Endothelial cell of umbilical vein (primary cell): ENCODE measurements at places on chromosomes 1 and 21. TPM values are rescaled to one million over a fixed set of nuclear protein-coding genes. Genes with fewer than 3 reads are reported as not detected.

SPRR1A gene
- not detected in 2 replicates for total RNA-seq

TMEM9 gene
- total RNA-seq = 39.3 and 44.6 TPM in 2 replicates

TEKT2 gene
- total RNA-seq = 0.38 and 0.90 TPM in 2 replicates

TAF5L gene
- total RNA-seq = 20.3 and 24.8 TPM in 2 replicates

SV2A gene
- total RNA-seq = 3.9 and 5.4 TPM in 2 replicates

DNA sequence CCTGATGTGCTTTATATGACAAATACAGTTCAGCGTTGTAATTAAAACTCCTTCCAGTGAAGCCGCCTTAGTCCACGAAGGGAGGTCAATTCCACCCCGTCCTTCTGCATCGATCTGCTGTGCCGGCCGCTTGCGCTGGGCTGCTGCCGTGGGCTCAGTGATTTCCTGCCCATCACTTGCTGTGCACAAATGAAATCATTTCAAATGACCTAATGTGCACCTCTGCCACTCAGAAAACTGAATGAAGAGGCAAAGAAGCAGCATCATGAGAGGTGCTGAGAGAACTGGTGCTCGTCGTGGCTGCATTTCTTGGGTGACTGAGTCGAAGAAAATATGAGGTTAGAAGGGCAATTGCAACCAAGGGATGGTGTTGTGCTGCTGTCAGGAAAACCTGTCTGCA, 144.3 kb upstream of the SYT6 start:
- DNase-seq = no peak

GRCh38 chr1:119011706-119012105, 23.6 kb upstream of the TBX15 start:
- no peak for DNase-seq

- peak; percentile 64 for DNase-seq
Measured at GRCh38 chr1:21289700-21290545, at the start of gene ECE1. ECE1 (minus strand) TSS chr1:21290463; CDS start chr1:21290414, 49 bp downstream.

- DNase-seq = no peak
Measured at GRCh38 chr1:227888404-227889046, 59.2 kb downstream of the WNT9A start.

DNA sequence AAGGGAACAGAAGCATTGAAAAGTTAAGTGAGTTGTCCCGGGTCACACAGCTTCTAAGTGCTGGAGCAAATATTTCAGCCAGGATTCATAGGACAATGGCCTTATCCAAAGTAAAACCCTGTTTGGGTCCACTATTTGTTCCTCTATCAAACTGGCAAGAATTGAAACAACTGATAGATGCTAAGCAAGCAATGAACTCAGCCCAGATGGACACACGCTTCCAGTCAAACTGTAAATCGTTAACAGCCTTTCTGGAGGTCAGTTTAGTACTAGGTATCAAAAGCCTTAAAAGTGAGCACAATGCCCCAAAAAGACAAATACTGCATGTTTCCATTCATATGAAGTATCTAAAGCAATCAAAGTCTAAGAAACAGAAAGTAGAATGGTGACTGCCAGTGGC, 779 bp upstream of the SVBP start:
- DNase-seq = no peak

- DNase-seq = no peak
Measured at GRCh38 chr21:34928637-34929036, 120.5 kb downstream of the RUNX1 start.

DNA sequence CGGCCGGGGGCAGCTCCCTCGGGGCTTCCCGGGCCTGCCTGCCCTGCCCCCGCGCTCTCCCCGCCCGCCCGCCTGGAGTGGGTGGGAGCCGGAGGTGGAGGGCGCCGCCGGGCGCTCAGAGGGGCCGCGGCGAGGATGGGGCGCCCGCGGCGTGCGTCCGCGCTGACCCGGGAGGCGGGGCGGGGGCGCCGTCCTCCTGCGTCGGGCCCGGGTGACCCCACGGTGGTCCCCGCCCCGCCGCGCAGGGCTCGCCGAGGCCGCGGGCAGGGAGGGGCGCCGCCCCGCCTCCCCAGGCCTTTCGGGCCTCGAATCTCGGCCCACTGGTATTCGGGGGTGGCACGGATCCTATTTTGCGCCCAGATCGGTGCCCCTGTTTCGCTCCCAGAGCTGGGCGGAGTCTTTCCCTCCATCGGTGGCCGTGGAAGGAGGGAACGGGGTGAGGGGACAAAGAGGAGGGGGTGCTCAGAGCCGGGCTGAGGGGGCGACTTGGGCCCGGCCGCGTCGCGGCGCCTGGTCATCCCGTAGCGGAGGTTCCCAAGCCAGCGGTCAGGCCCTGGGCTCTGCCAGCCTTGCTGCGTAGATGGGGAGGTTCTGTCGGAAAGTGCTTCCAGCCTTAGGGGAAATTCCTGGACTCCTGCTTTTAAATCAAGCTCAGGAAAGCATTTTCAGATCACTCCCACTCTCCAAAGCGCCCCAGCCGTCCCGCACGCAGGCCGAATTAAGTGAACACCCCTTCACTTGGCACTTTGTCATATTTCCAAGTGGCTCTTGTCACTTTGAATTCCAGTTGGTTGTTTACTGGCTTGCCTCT, 545 bp downstream of the PATJ start:
- DNase-seq = peak; percentile 49

- DNase-seq = peak; percentile 82
Measured at GRCh38 chr1:212455803-212456528, 23.2 kb downstream of the NENF start.

GRCh38 chr1:179767177-179767581, 24.1 kb downstream of the FAM163A start:
- no peak for DNase-seq

DNA sequence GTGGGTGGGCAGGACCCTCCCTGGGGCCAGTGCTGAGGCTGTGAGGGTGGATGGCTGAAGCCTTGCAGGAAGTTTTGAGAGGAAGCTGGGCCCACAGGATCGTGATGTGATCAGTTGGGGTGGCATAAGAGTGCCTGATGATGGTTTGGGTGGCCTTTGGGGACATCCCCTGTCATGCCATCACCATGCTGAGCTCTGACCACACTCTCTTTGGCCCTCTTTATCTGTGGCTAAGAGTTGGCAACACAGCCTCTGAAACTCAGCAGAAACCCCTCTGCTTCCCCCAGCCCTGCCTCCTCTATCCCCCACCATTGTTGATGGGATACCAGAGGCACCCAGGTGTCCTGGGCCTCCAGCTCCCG, 19.8 kb downstream of the MIIP start:
- no peak for DNase-seq

DNA sequence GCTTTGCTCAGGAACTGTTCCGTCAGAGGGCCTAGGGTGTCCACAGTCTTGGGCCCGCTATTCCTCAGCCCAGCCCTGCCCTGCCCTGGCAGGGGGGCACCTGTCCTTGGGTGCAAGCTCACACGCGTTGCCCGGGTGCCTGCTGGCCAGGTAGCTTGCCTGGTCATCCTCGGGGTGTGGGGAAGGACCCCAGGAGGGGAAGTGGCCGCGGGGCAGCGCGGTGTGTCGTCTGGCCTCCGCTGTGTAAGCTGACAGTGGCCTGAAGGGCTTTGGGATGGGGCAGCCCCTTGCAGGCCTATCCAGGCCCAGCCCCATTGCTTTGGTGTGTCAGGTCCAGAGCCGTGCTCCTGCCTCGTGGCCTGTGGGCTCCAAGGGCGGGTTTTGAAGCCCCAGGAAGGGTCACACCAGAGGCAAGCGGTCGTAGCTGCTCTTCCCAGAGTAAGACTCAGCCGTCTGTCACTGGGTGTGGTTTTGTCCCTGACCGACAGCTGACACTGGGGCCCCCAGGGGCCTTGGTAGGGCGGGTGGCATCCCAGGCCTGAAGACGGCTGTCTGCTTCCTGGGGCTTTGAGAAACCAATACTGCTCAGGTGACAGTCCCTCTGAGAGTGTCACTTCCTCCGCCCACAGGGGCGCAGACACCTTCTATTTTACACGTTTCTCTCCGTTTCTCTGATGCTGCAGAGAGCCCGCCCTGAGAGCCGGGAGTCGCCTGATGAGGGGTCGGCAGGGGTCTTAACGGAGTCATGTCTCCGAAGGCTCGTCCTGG, 72.1 kb downstream of the SKI start:
- DNase-seq = no peak

DNA sequence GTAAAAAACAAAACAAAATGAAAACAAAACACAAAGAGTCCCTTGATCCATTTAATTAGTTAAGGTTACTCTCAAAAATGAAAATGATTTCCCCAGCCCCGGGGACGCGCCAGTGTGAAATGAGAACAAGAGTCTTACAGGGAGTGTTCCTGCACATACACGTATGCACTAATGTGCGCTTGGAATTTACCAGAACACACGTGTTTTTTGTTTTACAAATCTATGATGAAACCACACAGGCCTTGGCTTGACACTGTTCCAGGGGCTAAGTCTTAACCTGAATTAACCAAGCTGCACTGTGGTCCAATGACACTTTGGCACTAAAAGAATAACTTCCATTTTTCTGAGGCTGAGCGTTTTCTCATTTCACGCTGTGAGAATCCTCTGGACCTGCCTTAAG, 63.7 kb downstream of the SLC45A1 start:
- DNase-seq = no peak

GRCh38 chr1:23394684-23395083, 25.0 kb upstream of the ZNF436 start:
- no peak for DNase-seq

- DNase-seq = no peak
Measured at GRCh38 chr1:191592907-191593306, 565.4 kb upstream of the RGS18 start.

DNA sequence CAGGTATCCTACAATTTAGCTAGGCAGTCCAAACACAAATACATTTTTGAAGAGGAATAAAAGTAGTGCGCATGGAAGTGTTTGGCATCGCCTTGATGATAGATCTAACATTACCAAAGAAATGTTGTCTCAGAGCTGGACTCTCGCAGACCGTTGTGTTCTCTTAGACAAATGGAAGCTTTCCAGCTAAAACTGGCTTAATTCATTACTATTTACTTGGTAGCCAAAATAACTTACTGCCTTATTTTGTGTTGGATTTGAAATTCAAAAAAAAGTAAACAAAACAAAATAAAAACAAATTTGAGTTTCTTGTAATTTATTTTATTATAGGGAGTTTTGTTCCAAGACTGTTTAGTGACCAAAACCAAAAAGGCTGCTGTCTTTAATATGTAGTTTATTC, 51.6 kb downstream of the PDE4B start:
- no peak for DNase-seq

DNA sequence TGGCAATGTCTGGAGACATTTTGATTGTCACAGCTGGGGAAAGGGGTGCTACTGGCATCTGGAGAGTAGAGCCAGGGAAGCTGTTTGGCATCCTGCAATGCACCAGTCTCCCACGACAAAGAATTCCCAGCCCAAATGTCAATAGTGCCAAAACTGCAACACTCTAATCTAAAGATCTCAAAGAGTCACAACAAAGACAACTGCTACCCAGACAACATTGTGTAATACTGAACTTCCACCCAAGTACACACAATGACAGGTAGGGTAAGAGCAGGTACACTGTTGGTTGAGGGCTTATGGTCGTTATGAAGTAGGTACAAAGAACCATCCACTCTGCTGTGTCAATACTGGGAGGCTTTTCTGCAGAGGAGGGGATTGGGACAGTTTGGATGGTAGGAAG, 8.2 kb upstream of the TMEM51 start:
- no peak for DNase-seq

DNA sequence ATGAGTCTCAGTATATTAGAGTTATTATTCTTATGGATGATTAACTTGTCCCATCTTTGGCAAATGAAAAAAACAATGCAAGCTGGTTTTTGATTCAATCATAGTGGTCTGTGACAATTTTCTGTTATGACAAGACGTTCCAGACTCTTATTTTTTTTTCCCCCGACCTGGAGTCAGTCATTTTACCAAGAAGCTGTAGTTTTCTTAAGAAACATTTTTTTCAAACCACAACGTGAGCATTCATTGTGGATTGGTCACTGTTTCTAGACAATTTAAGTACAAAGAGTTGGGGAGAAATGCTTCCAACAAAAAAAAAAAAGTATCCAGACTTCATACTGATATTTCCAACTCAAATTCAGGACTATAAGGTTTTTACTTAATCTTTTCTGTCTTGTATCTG, 8.0 kb upstream of the ANGPTL3 start:
- DNase-seq = no peak

DNA sequence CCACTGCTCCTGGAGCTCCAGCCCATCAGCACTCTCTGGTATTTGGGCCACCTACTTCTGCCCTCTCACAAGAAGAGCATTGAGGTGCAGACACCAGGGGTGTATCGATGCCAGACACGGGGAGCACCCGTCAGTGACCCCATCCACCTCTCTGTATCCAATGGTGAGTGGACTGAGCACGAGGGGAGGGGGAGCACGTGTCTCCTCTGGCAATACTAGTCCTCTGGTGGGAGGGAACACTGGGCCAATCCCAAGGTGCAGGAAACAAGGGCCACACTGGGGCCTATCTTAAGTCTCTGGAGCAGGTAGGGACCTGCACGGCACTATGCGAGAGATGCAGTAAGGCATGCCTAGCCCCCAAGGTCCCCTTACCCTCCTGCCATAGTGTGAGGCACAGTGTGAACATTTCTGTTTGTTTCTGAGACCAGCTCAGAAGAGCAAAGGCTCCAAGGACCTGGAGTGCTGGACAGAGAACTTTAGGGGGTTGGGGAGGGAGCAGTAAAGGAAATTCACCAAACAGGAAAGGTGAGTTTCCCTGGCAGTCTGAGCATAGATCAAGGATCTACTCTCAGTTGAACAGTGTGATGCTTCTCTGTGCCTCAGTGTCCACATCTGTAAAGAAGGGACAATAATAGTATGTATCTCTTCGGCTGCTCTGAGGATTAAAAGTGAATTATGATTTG, 2.3 kb downstream of the FCRLB start:
- no peak for DNase-seq

DNA sequence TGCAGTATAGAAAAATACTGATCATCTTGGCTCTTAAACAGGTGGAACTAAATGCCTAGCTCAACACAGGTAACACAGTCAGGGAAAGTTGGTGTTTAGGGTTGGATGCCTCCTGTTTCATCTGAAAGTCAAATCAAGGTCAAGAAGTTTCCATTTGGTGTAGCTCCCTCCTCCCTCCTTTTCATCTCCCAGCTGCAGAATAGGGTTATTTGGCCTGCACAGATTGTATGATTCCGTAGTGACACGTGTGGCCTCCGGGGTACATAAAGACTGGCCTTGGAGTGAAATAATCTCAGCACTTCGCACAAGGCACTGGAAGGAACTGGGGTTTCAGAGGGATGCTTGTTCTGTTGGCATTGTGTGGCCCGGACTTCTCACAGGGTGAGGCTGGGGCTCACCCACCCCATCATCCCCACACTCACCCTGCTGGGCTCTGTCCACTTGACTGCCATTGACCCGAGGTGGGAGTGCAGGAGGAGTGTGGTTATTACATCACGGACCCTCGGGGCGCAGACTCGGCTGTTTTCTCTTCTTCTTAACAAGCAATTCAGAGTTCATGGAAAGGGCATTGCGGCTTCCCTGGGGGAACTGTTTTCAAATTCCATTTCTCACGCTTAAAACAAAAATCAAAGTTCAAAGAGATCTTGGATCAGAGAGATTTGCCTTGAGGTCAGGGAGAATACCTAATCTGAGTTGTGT, 18.4 kb downstream of the IGSF5 start:
- DNase-seq = no peak

DNA sequence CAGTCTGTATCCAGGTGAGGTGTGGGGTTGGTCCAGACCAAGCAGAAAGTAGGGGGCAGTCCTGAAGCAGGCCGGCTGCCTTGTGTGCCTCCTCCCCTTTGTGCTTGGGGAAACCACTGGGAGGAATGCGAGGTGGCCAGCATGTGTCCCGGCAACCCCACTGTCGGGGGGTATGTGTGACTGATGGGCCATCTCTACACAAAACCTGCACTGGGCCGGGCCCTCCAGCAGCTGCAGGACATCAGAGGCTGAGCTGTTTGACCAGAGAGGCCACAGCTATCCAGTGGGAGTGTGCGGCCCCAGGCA, 33.3 kb downstream of the TMEM51 start:
- no peak for DNase-seq
